ENCODE measurements at places on chromosomes 6 and 20.

GRCh38 chr6:45991189-45991588, 24.5 kb downstream of the CLIC5 start:
- no peak for DNase-seq

DNA sequence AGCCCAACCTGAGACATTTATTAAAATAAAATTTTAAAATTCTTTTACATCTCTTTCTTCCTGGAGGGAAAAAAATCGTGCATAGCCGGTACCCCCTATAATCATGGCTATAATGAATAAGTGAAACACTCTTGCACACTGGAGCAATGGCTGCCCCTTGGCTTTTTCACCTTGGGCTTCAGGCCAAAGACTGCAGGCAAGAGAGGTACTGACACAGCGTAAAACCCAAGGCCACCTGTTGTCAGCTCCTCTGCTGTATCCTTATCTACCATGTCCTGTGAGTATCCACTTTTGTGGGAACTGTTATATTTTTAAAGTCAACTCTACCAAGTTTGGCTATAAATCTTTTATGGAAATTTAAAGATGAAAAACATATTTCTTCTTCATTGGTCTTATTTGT, 23.0 kb upstream of the LY86 start:
- no peak for DNase-seq

- no peak for DNase-seq
These were observed 491.0 kb upstream of the CDH4 start for GRCh38 chr20:60761056-60761455.

DNA sequence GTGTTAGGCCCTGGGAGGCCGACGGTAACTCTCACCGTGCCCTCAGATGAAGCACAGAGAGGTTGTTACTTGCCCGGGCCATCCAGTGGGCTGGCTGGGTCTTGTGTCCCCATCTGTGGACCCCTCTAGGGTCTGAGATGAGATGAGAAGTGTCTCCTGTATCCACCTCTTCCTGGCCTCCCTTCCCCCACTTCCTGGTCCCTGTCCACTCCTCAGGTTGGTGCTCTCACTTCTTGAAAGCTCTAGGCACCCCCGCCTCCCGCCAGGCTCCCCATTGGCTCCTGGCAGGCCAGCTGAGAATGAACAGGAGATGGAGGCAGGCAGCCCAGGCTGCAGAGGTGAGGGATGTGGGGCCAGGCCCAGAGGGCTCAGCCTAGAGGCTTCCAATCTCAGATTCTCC, 1.5 kb downstream of the MMP24OS start:
- no peak for DNase-seq

DNA sequence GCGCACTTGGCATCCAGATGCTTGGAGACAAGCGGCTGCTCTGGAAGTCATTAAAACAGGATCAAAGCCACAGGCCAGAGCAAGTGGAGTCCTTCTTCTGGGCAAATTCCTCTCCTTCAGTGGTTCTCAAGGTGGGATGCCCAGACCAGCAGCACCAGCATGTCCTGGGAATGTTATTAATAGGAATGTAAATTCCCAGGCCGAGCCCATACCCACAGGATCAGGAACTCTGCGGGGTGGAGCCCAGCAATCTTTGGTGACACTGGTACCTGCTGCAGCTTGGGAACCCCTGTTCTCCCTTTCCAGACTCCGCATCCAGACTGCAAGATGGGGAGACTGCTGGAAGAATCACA, 44.6 kb downstream of the CPNE5 start:
- no peak for DNase-seq

GRCh38 chr6:82419859-82420258, 56.2 kb downstream of the TPBG start:
- no peak for DNase-seq

- DNase-seq = no peak
These were observed 745.6 kb downstream of the KIF16B start for GRCh38 chr20:15827628-15828027.

DNA sequence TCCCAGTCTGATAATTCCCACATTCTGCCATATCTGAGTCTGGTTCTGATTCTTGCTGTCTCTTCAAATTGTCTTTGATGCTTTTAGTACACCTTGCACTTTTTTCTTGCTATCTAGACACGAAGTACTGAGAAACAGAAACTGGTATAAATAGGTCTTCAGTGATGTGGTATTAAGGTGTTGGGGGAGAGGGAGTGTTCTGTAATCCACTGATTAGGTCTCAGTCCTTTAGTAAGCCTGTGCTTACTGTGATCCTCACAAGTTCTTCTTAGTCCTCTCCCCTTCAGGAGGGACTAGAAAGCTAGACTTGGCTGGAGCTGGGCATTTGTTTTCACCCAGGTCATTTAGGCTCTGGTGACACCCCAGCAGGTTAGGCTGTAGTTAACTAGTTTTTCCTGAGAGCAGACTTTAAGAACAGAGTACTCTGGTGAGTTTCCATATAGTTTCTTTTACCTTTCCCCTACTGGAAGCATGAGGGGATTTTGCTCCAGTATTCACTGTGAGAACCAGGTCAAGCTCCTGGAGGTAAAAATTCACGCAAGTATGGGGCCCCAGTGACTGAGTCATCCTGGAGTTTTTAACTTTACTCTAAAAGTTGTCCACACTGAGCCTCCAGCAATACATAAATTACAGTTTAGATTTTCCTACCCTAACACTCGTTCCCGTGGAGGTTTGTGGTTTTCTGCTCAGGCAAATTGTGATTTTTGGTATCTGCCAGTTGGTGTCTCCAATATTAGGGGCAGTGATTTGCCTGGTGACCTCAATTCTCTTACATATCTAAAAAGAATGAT, 154.6 kb downstream of the CDKAL1 start:
- DNase-seq = no peak

- DNase-seq = peak; percentile 14
These were observed 32.5 kb upstream of the DLGAP4 start for GRCh38 chr20:36273414-36274180.

- no peak for DNase-seq
These were observed 29.6 kb upstream of the TUBB2A start for GRCh38 chr6:3186974-3187382.

GRCh38 chr6:130679684-130680083, 147.5 kb upstream of the SMLR1 start:
- DNase-seq = no peak

GRCh38 chr20:34921436-34921835, 34.2 kb downstream of the GSS start:
- no peak for DNase-seq

DNA sequence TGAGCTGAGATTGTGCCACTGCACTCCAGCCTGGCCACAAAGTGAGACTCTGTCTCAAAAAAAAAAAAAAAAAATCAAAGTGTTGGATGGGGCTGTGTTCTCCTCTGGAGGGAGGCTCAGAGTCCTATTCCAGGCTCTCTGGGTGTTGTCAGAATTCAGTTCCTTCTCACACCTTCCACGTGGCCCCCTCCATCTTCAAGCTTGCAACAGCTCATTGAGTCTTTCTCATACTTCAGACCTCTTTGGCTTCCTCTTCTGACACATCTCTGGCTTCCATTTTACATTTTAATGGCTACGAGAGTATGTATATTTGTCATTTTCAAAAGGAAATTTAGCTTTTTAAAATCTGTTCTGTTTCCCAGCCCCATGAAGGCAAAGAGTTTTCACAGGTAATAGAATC, 85.8 kb downstream of the RNF144B start:
- no peak for DNase-seq

GRCh38 chr6:150230832-150231524, 88.1 kb downstream of the PPP1R14C start:
- DNase-seq = no peak

DNA sequence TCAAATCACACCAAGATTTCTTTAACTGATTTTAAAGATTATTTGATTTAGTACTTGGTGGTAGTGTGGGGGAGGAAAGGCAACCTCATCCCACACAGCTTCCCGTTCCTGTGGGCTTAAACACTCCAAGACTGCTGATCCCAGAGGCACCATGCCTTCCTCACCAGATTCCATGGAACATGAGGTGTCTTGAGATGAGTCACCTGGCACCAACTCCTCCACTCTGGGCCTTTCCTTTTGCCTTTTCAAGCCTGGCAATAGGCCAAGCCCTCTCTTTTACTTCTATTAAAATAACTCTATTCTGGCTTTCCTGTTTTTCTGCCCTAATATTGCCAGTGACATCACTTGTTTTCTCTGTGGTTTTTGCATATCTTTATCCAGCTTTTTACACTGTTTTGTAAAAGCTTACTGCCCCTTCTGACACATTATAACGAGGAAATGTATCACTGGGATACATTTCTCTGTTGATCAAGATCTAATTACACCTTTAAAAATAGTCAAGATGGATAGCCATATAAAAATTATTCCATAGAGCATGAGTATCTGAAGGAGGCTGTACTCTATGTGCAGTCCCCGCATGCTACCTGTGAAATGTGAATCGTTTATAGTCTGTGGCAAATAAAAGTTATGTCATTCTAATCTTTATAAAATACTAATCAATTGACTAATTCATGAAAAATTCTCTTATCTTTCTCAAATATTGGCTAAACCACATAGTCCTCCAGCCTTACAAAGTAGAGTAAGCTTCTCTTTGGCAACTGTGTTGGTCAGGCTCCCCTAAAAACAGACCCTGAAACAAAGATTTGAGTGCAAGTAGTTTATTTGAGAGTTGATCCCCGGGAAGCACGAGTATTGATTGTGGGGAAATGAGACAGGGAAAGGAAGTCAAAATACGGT, 257.8 kb upstream of the KCNQ5 start:
- no peak for DNase-seq

DNA sequence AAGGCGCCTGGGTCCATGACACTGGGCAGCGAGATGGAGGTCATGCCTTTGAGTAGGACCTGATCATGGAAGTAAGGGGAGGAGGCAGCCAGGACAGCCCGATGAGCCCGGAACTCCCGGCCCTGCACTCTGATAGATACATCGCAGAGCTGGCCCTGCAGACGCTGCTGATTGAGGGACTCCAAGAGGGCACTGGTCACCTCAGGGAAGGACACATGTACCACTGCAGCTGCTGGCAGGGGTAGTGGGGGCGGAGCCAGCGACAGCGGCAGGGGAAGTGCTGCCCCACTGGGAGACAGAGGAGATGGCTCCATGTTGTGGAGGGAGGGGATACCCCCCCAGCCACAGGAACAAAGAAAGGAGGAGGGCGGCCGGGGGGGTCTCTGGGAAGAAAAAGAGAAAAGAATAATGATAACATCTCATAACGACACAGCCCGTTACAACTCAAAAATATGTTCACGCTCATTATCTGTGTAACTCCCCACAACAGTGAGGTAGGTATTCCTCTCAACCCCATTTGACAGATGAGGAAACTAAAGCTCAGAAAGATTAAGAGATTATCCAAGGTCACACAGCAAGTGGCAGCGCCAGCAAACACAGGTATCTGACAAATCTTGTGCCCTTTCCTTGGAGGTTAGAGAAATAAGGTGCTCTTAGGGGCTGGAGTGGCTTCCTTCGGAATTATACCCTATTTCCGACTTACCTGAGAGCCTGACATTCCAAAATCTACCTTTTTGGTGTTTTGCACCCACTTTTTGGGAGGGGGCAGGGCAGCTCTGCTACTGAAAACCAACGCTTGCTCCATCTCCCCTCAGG, 733 bp downstream of the ZBTB22 start:
- no peak for DNase-seq

DNA sequence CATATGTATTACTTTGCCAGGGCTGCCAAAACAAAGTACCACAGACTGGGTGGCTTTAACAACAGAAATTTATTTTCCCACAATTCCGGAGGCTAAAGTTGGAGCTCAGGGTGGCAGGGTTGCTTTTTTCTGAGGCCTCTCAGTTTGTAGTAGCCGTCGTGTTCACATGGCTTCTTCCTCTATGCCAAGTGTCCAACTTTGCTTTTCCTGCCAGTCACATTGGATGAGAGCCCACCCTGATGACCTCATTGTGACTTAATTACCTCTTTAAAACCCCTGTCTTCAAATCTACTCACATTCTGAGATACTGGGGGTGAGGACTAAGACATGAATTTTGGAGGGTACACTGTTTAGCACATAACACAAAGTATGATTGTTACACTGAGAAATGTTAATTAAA, 9.9 kb upstream of the ECT2L start:
- DNase-seq = no peak

DNA sequence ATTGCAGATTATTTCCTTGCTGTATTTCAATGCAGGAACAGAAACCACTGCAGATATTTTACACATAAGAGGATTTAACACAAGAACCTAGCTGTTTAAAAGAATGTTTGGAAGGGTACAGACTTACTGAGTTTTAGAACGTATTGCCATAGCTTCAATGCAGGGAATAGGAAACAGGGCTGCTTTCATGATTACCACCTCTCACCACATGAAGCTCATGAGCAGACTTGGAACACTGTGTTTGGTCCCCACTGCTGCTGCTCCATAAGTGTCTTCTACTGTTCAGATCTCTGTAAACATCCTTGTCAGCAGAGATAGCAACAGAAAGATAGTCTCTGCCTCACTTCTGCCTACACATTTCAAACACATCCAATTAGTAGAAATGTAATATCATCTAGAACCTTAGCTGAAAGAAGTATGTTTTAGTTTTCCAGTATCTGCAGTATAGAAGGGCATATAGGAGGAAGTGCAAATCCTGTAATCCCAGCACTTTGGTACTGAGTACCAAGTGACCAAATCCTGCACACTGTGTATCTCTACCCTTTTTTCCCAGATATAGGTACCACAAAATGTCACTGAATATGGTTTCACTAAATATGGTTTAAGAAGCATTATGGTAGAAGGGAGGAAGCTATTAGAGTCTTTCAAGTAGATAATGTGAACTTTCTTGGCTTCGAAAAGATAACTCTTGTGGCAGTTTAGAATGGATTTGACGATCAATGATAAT, 51.9 kb downstream of the STXBP5 start:
- DNase-seq = no peak

DNA sequence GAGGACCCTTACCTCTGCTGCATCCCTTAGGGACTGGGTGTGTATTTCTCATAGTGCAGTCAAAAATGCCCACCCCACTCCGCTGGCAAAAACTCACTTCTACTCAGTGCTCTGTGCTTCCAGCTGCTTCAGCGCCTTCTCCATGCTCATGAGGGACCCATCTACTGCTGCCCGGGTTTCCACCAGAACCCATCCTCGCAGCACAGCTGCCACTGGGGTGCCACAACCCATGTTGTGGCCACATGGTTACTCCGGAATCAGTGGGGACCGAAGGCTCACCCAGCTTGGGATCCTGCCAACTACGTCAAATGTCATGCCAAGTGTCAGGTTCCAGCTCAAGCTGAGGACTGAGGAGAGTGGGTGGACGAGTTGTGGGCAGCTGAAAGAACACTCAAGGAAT, 774.2 kb upstream of the EYS start:
- DNase-seq = no peak

DNA sequence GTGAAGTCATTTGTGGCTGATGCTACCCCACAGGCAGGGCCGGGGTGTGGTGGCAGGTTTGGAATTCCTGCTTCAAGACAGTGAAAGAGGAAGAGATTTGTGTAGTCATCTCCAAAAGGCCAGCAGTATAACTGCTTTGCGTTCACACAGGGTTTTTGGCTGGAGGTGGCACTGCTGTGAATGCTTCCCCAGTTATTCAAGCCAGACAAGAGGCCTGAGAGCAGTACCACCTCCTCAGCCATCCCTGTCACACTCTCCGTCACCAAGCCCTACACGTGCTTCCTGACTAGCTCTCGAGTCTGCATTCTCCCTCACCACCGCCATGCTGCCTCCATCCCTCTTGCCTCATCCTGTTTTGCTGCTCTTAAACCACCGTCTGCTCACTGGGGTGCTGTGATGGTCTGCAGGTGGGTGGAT, 23.9 kb downstream of the ARMC2 start:
- DNase-seq = no peak

- no peak for DNase-seq
These were observed 14.8 kb downstream of the SLC35A1 start for GRCh38 chr6:87487555-87487954.
